NCI-H1417 treated with DMSO at 0.1 percent for 48 hours (cell line): ENCODE measurements at places on chromosomes 4 and X.

GRCh38 chrX:40844471-40844870 lies 109.1 kb upstream of the MED14 start:
- no peak for DNase-seq

GRCh38 chr4:129167640-129168260 lies 71.8 kb downstream of the C4orf33 start:
- no peak for DNase-seq

GRCh38 chrX:69305333-69306062 lies 140.2 kb upstream of the PJA1 start:
- DNase-seq, result no peak

- DNase-seq, result no peak
These were observed 1.5 kb downstream of the ETFDH start for GRCh38 chr4:158673633-158674032.

GRCh38 chr4:6393544-6394475 lies 78.6 kb downstream of the PPP2R2C start:
- DNase-seq, result no peak

GRCh38 chr4:73387552-73387951 lies 16.5 kb upstream of the ALB start:
- no peak for DNase-seq

- no peak for DNase-seq
These were observed 17.8 kb downstream of the HMGB3 start for GRCh38 chrX:151000861-151001331.

DNA sequence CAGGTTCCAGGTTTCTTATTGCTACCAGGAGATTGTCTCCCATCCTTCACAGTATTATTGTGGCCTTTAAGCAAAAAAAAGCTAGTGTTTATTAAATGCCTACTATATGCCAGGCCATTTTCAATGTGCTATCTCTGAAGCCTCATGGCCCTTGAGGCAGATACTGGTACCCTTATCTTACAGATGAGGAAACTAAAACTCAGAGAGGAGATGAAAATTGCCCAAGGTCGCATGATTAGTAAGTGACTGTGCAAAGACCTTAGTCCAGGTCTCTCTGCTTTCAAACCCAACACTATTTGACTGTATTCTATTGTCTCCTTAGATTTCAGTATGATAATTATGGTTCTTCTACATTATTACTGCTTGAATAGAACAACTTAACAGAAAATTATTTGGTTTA lies 717.9 kb upstream of the AMOT start:
- DNase-seq, result no peak
